ENCODE measurements at places on chromosomes 2 and 18.

- no peak for DNase-seq
Observed at GRCh38 chr2:30298302-30298701, 67.0 kb downstream of the LBH start.

- DNase-seq = no peak
Observed at GRCh38 chr2:64930258-64930671, 58.9 kb upstream of the SLC1A4 start.

GRCh38 chr2:173984866-173985604 lies 19.9 kb upstream of the SP3 start:
- DNase-seq = no peak

DNA sequence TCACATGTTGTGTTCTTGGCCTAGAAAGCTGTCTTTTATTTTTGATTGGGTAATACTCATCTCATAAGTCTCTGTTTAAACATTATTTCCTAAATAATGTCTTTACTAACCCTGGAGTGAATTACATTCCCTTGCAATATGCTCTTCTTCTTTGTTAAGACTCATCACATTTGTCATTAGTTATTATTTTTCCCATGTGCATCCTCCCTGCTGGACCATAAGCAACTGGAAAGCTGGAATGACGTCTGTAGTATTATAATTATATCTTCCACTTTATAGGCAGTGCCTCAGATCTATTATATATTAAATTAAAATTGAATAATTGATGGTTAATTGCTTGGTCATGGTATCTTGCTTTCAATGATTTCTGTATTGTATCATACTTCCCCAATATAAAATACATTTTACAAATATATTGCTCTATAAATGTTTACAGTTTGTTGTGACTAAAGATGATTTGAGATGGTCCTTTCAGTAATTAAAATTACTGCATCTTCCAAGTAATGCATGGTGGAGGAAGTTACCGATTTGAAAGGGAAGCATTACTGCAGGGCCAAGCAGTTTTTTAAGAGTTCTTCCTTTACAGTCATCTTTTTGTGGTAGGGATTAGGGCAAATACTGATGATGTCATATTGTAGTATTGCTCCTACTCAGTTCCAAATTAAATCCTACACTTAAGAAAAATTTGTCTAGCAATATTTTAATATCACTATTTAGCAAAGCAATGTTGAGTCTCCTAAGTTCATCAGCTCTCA lies 2.1 kb upstream of the RGPD4 start:
- DNase-seq = no peak

- no peak for DNase-seq
Observed at GRCh38 chr2:207510148-207510547, 19.6 kb upstream of the CREB1 start.

GRCh38 chr2:48567671-48568070 lies 37.7 kb downstream of the STON1 start:
- DNase-seq = no peak

DNA sequence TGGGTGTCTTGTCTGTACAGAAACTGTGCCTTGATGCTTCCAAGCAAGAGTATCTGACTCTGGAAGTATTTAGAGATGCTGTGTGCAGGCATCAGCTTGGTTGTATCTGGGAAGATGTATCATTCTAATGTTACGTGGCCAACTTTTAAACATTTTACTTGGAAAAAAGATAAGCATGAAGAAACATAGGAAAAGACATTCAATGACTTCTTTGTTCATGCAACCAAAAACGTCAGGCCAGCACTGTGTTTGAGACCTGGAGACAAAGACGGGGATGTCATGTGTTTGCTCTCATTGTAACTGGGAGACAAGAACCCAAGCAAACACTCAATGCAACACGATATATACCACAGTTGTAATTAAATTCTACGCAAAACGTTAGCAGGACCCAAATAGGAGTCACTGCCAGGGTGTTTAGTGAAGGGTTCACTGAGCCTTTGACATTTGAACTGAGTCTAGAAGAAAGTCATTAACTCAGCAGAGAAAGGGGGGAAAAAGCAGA lies 8.9 kb upstream of the SESTD1 start:
- DNase-seq = no peak

DNA sequence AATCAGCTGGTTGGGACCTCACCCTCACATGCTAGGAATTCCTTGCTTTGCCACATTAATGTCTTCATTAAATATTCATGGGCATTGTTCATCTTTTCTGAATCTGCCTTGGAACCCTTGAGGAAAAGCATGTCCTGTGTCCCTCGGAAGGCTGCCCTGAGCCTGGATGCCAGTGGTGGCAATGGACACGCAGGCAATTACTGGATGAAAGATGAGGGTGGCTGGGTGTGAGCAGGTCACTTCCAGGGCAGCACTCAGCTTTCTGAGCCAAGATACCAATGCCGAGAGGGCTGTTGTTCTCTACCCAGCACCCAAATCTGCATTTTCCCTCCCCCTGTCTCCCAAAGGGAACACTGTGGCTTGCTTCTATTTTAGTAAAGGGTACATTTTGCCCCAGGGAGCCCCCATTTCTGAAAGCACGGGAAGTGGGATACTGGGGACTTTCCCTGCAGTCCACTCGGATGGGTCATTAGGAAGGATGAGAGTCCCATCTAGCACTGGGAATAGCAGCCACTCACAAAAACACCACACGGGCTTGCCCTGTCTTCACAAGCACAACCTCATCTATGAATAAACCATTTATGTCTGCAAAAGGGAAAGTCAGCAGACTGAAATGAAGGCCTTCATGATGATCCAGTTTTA lies 234.8 kb downstream of the SOX11 start:
- DNase-seq = no peak

GRCh38 chr2:26591619-26592505 lies 49.3 kb downstream of the CIB4 start:
- DNase-seq = peak; percentile 40

- DNase-seq = no peak
Observed at GRCh38 chr18:59537579-59537978, 159.6 kb downstream of the CCBE1 start.

DNA sequence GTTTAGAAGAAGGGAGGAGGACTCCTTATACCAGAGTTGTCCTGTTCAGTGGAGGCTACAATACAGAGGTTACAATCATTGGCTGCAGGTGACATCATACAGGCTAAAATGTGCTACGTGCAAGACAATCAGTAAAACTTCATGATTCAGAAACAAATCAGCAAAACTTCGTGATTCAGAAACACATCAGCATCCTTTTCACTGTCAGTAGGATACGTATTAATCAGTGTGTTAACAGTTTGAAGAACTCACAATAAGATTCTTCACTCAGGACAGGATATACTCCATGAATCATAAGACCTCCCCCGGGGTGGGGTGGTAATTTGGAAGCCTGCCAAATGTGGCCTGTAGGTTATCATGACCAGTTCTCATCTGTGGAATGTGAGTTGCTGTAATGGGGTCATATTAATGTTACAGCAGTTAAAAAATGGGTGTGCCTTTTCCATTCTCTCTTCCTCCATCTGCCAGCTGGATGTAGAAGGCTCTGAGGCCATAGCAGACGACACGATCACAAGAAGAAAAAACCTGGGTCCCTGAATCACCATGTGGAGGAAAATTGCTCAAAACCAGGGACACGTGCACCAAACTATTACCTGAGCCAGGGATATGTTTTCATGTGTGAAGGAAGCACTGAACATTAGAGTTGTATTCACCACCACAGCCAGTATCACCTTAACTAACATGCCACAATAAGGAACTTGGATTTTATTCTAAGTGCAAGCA lies 134.8 kb upstream of the CREB1 start:
- DNase-seq = peak; percentile 73

- no peak for DNase-seq
Observed at GRCh38 chr18:50170004-50170403, 24.9 kb downstream of the MYO5B start.

DNA sequence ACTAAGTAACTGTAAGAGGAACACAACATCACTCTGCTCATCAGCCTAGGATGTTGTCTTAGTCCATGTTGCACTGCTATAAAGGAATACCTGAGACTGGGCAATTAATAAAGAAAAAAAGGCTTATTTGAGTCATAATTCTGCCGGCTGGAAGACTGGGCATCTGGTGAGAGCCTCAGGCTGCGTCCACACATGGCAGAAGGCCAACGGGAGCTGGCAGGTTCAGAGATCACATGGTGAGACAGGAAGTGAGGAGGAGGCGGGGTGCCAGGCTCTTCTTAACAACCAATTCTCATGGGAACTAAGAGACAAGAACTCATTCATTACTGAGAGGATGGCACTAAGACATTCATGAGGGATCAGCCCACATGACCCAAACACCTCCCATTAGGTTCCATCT lies 46.8 kb downstream of the EPG5 start:
- DNase-seq = no peak

DNA sequence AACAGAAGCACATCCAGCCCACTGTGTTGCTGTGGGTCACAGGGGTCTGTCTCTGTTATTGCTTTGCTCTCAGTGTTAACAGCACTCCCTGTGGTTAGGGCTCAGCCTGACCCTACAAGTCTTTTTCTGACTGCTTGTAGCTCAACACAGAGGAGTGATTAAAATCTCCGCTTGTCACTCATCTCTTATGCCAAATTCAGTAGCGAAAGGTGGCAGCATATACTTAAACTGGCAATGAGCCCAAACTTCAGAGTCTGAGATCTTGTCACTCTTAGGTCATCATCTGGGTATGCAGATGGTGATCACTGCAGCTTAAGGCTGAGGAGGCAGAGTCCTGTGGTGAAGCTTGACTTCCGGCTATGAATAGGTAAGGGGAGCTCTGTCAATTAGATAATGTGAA lies 63.3 kb upstream of the CSRNP3 start:
- no peak for DNase-seq

- DNase-seq = no peak
Observed at GRCh38 chr2:238009563-238009962, 42.7 kb downstream of the UBE2F start.

DNA sequence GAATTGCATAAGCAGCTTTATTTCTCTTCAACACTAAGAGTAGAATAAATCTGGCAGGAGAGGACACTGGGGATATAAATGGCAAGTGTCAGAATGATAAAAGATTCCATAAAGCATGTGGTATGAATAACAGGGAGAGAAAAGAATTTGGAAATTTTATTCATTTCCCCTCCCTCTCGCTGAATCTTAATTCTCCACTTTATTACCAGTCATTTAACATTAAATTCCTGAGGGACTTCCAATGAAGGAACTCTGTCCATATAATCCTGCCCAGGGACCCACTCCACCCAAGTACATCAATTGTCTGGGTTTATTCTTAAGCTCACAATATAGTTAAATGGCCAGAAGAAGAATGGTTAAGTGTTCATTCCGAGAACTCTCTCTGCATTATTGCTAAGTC lies 197.7 kb upstream of the MGAT5 start:
- DNase-seq = no peak

DNA sequence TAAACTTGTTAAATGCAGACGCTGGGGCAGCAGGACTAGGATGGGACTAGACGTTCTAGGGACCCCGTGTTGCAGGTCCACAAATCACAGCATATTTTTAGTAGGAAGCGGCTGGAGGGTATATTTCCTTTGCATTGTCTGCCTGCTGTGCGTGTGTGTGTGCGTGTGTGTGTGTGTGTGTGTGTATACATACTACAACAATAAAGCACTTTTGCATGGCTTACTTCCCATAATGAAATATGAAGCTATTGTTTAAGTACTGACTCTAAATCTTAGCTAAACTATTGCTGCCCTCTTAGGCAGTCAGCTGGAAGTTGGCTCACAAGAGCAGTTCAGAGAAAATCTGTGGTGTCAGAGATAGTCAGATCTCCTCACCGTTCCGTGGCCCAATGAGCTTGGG lies 133.4 kb downstream of the CABLES1 start:
- DNase-seq = no peak

- DNase-seq = no peak
Observed at GRCh38 chr2:200337621-200338020, 31.1 kb downstream of the SPATS2L start.

DNA sequence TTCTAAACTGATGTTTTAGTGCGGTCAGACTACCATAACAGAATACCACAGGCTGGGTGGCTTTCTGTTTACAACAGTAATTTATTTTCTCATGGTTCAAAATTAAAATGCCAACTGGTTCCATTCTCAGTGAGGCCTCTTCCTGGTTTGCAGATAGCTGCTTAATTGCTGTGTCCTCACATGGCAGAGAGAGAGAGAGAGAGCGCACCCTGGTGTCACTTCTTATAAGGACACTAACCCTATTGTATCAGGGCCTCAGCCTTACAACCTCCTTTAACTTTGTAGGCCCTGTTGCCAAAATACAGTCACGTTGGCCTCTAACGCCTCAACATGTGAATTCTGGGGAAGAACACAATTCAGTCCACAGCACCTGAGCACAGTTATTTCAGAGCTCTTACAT lies 37.5 kb upstream of the ZNF385B start:
- DNase-seq = peak; percentile 44

DNA sequence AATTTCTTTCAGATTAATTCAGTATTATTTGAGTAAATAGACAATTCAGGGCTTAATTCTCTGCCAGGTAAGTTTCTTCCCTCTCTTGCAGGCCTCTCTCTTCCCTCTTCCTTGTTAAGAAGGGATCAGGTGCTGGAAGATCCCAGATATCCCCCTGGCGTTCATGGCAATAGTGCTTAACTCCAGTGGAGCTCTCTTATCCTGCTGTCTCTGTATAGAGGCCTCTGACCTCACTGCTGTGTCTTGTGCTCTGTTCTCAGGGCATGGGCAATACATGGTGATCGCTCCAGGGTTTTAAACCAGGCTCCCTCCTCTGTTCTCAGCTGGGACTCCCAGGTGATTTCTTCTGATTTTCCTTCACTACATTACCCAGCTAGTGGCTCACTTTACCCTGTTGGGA lies 226.8 kb downstream of the MC4R start:
- no peak for DNase-seq

GRCh38 chr2:162091325-162092007 lies 17.5 kb upstream of the DPP4 start:
- no peak for DNase-seq

- no peak for DNase-seq
Observed at GRCh38 chr18:48862132-48862531, 88.6 kb downstream of the SMAD7 start.

GRCh38 chr2:85277416-85278158 lies 50.2 kb downstream of the TGOLN2 start:
- no peak for DNase-seq
